ENCODE measurements at places on chromosomes 16 and 17.

DNA sequence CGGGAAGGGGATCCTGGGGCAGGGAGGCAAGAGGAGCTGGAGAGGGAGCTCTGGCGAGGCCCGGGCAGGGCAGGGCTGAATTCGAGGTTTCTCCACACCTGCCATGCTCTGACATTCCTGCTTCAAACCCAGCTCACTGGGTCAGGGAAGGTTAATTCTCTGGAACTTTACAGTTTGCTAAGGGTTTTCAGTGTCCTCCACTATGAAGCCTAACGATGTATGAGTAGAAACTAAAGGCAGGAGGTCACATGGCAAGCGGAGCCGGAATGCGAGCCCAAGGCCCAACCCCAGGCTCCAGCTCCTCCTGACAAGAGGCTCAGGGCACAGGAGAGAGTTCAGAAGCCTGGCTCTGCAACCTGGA, 29.2 kb downstream of the DCAKD start:
- no peak for DNase-seq

DNA sequence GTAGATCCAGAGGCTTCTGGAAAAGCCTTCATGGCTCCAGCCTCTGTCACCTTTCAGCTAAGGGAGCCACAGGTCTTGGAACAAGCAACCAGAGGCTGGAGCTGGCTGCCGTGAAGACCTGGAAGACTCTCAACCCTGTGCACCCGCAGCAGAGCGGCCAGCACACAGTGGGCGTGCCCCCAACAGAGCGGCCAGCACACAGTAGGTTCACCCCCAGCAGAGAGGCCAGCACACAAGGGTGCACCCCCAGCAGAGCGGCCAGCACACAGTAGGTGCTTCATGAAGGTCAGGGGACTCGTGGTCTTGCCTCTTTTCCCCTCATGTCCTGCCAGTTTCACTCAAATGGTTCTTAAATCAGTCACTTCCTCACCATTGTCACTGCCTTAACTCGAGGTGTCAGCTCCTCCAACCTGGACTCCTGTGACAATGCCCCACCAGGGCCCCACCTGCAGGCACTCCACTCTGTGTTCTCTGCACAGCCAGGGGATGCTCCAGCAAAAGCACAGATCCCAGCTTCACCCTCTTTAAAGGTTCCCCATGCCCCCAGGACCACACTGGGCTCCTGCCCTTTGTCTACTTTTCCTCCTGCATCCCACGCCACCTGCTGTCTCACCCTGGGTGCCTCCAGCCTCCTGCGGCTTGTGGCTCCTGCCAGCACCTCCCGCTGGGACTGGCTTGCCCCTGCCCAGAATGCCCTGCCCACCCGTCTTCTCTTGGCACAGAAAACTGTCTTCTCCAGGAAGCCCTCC, 42.4 kb upstream of the DOC2B start:
- no peak for DNase-seq

DNA sequence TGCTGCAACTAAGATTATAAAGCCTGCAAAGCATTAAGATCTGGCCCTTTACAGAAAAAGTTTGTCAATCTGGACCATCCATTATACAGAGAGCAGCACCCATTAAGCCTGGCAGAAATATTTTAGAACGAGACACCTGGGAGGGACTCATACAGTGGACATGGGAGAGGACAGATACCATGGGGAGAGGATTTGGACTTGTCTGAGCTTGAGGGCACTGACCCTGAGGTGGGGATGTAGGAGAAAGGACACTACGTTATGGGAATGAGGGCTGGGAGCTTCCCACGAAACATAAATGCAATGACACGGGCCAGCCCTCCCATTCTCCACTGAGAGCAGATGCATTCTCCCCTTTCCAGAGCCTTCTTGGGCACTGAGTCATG, 6.2 kb downstream of the RUSF1 start:
- no peak for DNase-seq

DNA sequence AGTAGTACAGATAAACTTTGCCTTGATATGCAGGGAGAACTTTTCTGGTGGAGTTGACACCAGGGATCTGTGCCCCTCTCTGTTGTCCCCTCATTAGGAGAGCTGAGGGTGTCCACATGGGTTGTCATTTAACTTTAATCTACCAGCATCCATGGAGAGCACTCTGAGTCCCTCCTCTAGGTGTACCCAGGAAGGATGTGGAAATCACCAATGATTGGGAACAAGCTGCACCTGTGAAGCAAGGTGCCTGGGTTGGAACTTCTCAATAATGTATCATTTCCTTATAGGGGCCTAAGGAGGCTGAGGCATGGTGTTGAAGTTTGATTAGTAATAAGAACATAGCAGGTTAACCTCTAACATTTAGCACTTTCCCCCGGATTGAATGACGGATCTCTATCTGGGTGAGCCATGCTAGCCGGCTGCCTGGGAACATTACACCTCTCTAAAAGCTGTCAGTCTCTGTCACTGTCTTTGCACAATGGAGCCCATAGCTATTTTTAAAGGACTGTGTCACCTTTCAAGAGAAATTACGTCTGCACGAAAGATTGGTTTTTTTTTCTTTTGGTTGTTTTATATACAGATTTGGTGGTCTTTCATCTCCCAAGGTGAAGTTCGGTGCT, 239.3 kb downstream of the MAF start:
- no peak for DNase-seq

DNA sequence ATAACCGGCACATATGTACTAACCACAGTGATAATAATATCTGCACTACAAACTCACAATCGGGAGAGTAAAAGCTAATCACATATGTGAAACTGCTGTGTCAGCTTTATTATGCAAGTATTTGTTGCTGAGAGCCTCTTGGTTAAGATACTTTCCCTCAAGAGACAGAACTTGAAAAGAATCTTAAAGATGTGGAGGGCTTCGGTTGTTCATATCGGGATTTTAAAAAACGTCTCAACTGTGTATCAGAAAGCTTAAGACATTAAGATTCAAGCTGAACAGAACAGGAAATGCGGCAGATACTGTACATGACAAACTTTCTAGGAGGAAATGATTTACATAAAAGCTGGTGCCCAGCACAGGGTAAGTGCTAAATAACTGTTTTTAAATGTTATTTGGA, 27.5 kb upstream of the HLF start:
- DNase-seq, result no peak

- no peak for DNase-seq
Measured at GRCh38 chr17:4960279-4960922, 7.2 kb downstream of the SPAG7 start.

DNA sequence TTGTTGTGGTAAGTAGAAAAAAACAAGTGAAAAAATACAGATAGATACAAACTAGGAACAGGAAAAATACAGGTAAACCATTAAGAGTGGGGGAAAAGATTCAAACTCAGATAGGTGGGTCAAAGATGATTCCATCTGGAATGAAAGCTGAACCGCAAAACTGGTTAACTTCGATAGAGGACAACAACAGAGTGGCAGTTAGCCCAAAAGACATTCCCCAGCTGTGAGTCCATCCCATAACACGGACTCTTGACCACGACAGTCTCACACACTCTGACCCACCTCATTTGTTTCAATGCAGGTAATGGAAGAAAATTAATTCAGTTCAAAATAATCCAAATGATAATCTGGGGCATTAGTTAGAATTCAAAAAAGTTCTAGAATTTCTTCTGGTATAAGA, 13.5 kb downstream of the ELAC2 start:
- DNase-seq, result no peak

- peak; percentile 20 for DNase-seq
Measured at GRCh38 chr17:73533781-73534180, 110.5 kb downstream of the SDK2 start.

DNA sequence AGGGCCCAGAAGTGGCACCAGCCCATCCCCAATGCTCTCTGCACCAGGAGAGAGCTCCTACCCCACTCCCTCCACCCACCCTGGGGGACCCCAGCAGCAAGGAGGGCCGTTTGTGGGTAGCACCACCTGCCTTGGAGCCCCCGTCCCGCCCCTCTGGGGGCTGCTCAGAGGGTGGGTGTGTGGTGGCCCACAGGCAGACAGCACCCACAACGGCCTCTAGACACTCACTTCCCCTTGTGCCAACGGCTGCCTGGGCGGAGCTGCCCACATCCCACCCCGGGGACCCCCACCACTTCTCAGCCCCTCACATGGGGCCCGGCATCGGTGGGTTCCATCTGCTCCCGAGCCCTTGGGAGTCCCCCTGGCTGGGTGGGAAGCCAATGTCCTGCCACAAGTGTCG, 33.3 kb downstream of the BAHCC1 start:
- no peak for DNase-seq

GRCh38 chr17:63600569-63601438, at the start of gene TACO1:
Gene TACO1 (plus strand): TSS chr17:63600895. CDS start chr17:63601084, 189 bp downstream.
- DNase-seq, result peak; percentile 82

DNA sequence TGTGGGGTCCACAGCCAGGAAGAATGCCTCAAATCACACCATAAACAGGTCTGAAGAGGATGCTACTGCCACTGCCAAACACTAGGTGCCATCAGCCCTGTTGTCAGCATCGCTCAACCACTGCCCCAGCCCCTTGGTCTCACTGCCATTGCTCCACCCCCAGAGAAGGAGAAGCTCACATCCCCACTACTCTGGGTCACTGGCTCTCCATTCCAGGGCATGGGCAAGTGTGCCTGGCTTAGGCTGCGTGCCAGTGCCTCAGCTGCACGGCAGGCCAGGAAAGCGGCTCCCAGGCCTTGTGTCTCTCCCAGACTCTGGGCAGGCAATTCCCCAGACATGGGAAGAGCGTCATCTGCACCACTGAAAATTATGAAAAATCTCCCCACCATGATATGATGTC, 1.2 kb upstream of the IGSF6 start:
- DNase-seq, result no peak

DNA sequence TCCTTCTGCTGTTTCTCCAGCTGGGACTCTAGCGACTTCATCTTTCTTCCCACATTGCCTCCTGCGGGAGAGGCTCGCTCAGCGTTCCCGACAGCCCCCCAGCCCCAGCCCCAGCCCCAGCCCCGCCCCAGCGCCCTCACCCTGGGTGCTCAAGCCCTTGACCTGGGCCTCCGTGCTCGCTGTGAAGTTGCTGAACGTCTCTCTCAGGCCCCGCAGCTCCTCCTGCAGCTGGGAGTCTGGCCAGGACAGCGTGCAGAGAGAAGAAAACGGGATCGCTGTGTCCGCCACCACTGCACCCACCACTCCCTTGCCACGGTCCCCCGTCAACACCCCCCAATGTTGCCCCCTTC, 2.4 kb downstream of the ASGR1 start:
- DNase-seq, result no peak

DNA sequence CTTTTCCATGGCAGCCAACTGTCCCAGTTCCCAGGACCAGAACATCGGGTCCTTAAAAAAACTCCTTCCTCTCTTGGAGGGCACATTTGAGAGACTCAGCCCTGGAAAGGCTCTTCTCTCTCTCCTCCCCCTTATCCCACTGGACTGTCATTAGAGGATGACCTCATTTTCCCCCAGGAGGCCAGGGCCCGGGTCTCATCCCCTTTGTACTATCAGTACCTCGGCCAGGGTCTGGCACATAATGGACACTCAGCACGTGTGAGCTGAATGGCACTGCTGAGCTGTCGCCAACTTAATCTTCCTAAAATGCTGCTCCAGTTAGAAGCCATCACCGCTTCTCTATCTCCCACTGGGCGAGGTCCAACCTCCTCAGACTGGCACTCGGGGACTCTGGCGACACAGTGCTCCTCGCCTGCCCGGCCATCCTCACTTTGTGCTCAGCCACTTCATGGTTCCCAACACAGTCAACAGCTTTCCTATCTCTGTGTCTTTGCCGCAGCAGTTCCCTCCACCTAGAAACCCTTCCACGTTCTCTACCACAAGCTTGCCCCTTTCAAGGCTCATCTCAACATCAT, 3.6 kb upstream of the RHBDL3 start:
- DNase-seq, result no peak

GRCh38 chr16:77967054-77967904, 55.1 kb upstream of the CLEC3A start:
- DNase-seq, result no peak

DNA sequence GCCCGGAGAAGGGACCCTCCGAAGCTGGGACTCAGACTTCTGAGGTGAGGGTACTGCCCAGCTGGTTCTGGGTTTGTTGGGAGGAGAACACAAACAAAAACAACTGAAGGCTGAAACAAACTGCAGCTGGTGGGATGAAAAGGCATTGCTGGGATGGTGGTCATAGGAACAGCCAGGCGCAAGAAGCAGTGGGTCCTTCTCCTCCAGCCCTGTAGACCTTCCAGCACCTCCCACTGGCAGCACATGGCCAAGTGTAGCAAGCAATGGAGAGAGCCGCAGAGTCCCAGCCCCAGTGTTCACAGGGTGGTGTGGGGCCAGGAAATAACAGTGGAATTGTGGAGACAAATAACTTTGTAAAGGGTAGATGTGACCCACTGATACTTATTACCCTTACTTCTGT, 48.7 kb upstream of the FOXJ1 start:
- DNase-seq, result no peak

DNA sequence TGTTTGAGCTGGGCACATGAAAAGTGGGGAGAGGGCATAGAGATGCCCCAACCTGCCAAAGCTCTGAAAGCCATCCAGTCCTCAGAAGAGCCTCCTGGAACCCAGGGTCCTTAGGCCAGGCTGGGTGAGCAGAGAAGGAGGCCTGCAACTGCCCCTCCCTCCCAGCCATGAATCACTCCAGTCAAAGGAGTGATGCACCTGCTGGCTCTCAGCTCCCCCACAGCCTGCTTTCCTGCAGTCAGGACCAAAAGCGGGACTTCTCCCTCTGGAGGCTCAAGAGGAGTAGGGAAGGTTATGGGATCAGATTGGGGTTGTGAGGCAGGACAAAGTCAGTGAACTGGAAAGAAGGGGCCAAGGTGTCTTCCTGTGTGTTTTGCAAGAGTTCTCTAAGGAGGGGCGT, 145.6 kb downstream of the TMEM132E start:
- DNase-seq, result no peak

- DNase-seq, result no peak
Measured at GRCh38 chr16:51085271-51085670, 65.8 kb downstream of the SALL1 start.

DNA sequence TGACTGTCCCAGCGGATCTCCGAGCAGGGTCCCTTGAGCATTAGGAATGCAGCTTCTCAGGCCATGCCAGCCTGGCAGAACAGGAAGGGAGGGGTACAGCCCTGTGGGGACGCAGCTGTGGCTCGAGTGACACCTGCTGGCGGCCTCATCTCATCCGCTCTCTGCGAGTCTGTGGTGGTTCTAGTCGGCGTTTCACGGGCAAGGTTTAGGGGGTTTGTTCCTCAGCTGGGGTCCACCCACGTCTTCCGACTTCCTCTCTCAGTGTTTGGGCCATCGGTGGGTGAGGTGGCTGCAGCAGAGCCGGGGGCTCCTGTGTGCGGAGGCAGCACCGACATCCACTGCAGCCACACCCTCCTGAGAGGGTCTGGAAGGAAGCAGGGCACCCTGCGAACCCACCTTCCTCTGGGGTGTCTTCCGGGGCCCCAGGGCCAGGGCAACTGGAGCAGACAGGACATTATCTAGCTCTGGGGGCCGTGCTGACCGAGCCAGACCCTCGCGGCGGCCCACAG, 33.3 kb downstream of the JPH3 start:
- peak; percentile 23 for DNase-seq

GRCh38 chr17:82791532-82791931, 39.7 kb downstream of the TBCD start:
- DNase-seq, result peak; percentile 19

- no peak for DNase-seq
Measured at GRCh38 chr17:61631800-61632199, 40.8 kb upstream of the NACA2 start.
